ENCODE measurements at places on chromosomes 1 and 21. TPM values are rescaled to one million over a fixed set of nuclear protein-coding genes. Genes with fewer than 3 reads are reported as not detected.

Gene HSD11B1
- not detected for polyA plus RNA-seq

Gene S100A10
- 76.8 TPM for polyA plus RNA-seq

DNA sequence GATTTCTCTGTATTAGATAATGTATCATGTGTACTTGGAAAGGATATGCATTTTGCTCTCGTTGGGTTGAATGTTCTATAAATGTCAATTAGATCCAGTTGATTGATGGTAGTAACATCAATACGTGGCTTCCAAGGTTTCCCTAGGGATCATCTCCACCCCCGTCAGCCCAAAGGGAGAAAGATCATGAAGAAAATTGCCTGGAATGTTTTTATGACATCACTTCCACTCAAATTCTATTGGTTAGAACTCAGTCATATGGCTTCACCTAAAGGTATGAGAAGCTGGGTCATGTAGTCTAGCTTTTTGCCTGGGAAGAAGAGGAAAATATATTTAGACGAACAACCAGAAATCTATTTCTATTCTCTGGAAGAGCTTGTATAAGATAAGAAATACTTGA is at the start of gene C1orf185:
TSS of gene C1orf185 (plus strand) at position 253 of the 400 bp plus-strand sequence. CDS start at position 259, 6 bp downstream.
- no peak within 1 kb of the TSS for H3K27ac ChIP-seq
- H3K27me3 ChIP-seq: no peaks in the 10 kb centered on the region
- no peaks in the 10 kb centered on the region for H3K36me3 ChIP-seq
- H3K4me3 ChIP-seq: no peak within 1 kb of the TSS
- no peak for DNase-seq

GRCh38 chr1:61058483-61059245 is 23.7 kb upstream of the NFIA start:
- peaks cover 4% of the 10 kb centered on the region for H3K4me1 ChIP-seq
- no peaks in the 10 kb centered on the region for H3K36me3 ChIP-seq
- no peak for DNase-seq
- H3K27me3 ChIP-seq: no peaks in the 10 kb centered on the region

- no peak for DNase-seq
- no peaks in the 10 kb centered on the region for H3K27me3 ChIP-seq
- no peak overlapping the region for H3K4me3 ChIP-seq
- no peak overlapping the region for H3K27ac ChIP-seq
Measured at GRCh38 chr1:172455451-172455850, 11.6 kb upstream of the PIGC start.

GRCh38 chr1:92623187-92623778 is 136.6 kb upstream of the GFI1 start:
- H3K4me3 ChIP-seq: no peak overlapping the region
- no peaks in the 10 kb centered on the region for H3K27me3 ChIP-seq
- H3K4me1 ChIP-seq: no peaks in the 10 kb centered on the region
- no peak overlapping the region for H3K27ac ChIP-seq
- DNase-seq: peak; percentile 28

- H3K4me1 ChIP-seq: no peaks in the 10 kb centered on the region
- no peak for DNase-seq
- no peak overlapping the region for H3K27ac ChIP-seq
- H3K36me3 ChIP-seq: no peaks in the 10 kb centered on the region
Measured at GRCh38 chr1:7579831-7580804, 191.0 kb upstream of the VAMP3 start.

- no peaks in the 10 kb centered on the region for H3K27me3 ChIP-seq
- no peaks in the 10 kb centered on the region for H3K4me1 ChIP-seq
- H3K4me3 ChIP-seq: no peak overlapping the region
- no peak overlapping the region for H3K27ac ChIP-seq
Measured at GRCh38 chr1:221182791-221183533, 303.7 kb downstream of the HLX start.

DNA sequence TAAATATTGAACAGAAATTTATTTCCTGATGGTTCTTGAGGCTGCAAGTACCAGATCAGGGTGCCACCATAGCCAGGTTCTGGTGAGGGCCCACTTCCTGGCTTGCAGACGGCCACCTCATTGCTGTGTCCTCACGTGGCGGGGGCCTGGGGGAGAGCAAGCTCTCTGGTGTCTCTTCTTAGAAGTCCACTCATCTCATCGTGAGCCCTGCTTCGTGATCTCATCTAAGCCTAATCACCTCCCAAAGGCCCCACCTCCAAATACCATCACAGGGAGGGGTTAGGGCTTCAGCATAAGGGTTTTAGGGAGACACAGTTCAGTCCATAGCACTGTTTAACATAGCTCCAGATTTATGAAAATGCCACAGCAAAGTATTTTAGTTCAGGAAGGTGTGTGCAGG is 119.7 kb downstream of the PRDM2 start:
- H3K4me1 ChIP-seq: no peaks in the 10 kb centered on the region
- DNase-seq: no peak
- no peak overlapping the region for H3K27ac ChIP-seq
- H3K27me3 ChIP-seq: no peaks in the 10 kb centered on the region

- H3K4me1 ChIP-seq: no peaks in the 10 kb centered on the region
- H3K4me3 ChIP-seq: no peak overlapping the region
- H3K36me3 ChIP-seq: no peaks in the 10 kb centered on the region
- no peak overlapping the region for H3K27ac ChIP-seq
- no peak for DNase-seq
Measured at GRCh38 chr1:232921381-232921780, 29.0 kb upstream of the NTPCR start.

DNA sequence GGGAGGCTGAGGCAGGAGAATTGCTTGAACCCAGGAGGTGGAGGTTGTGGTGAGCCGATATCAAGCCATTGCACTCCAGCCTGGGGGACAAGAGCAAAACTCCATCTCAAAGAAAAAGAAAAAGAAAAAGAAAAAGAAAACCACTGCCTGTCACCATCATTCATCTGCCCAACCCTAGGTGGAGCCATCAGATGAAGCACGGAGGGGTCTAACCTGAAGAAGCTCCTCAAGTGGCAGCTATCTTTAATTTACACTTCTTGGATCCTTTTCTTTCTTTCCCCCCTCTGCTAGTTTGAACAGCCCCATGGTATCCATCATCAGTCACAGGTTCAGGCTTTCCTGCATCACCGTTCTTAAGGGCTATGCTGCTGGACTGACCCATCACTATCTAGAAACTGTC is 57.0 kb downstream of the PLEKHA6 start:
- H3K36me3 ChIP-seq: no peaks in the 10 kb centered on the region
- DNase-seq: no peak
- no peak overlapping the region for H3K4me3 ChIP-seq
- no peaks in the 10 kb centered on the region for H3K27me3 ChIP-seq

- no peaks in the 10 kb centered on the region for H3K36me3 ChIP-seq
- peaks cover 1% of the 10 kb centered on the region for H3K27me3 ChIP-seq
- H3K27ac ChIP-seq: no peak overlapping the region
- H3K4me1 ChIP-seq: no peaks in the 10 kb centered on the region
- no peak overlapping the region for H3K4me3 ChIP-seq
Measured at GRCh38 chr21:14263879-14264278, 47.9 kb downstream of the RBM11 start.

- no peak overlapping the region for H3K4me3 ChIP-seq
- no peak for DNase-seq
- H3K27me3 ChIP-seq: no peaks in the 10 kb centered on the region
- peaks cover 6% of the 10 kb centered on the region for H3K4me1 ChIP-seq
- H3K36me3 ChIP-seq: no peaks in the 10 kb centered on the region
- H3K27ac ChIP-seq: no peak overlapping the region
Measured at GRCh38 chr21:35197191-35197590, 148.1 kb upstream of the RUNX1 start.

DNA sequence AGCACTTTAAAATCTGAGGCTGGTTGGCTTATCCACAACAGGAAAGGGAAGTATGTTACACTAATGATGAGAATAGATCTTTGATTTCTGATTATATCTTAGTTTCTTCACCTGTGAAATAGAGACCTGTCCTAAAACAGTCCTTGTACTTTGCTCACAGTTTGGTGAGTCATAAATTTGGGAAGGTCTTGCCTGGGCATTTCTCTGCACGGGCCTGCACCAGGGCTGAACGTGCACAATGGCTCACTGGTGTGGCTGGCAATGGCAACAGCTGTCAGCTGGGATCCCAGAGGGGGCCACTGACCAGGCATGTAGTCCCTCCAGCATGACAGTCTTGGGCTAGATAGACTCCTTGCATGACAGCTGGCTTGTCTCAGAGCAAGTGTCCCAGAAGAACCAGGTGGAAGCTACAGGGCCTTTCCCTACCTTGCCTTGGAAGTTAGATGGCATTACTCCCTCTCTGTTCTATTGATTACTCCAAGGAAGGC is 367.4 kb downstream of the DISC1 start:
- DNase-seq: no peak
- no peaks in the 10 kb centered on the region for H3K36me3 ChIP-seq
- H3K27me3 ChIP-seq: no peaks in the 10 kb centered on the region
- no peak overlapping the region for H3K27ac ChIP-seq

DNA sequence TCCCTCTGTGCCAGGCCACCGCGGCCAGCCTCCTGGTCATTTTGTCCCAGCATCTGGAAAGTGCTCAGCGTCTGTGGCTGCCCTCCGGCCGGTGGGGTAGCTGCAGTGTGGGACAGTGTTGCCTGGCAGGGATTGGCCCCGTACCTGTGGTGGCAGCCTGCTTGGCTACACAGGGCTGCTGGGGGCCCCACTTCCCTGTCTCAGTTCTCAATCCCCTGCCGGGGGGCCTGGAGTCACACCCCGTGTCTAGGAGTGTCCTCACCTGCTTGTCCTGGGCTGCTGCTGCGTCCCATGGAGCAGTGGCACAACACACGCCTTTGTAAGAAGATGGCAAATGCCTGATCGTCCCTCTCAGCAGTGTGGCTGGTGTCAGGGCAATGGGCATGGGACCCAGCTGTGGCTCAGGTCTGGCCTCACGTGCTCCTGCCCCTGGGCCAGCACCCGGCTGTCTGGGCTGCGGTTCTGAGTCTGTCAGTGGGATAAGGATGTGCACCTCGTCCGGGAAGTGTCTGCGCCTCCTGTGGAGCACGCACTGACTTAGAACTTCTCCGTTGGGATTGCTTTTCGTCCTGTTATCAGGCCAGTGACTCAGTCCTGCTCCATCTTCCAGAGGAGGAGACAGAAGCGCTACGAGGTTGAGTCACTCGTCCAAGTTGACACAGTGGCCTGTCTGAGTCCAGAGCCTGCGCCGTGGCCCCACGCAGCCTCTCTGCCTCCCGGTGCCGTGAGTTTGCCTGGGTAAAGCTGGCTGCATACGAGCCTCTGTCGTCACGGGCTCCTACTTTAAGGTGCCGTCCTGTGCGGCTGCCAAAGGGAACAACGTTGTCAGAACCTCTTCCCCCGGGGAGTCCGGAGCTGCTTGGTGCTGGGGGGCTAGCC is 41.0 kb downstream of the CRYAA start:
- no peaks in the 10 kb centered on the region for H3K27me3 ChIP-seq
- H3K4me3 ChIP-seq: no peak overlapping the region
- no peak overlapping the region for H3K27ac ChIP-seq
- no peaks in the 10 kb centered on the region for H3K36me3 ChIP-seq
- H3K4me1 ChIP-seq: no peaks in the 10 kb centered on the region
- no peak for DNase-seq

GRCh38 chr1:91819038-91819788 is 66.7 kb downstream of the TGFBR3 start:
- H3K4me1 ChIP-seq: peaks cover 13% of the 10 kb centered on the region
- no peaks in the 10 kb centered on the region for H3K36me3 ChIP-seq
- no peak overlapping the region for H3K4me3 ChIP-seq
- H3K27me3 ChIP-seq: no peaks in the 10 kb centered on the region
- peak; percentile 55 for DNase-seq

DNA sequence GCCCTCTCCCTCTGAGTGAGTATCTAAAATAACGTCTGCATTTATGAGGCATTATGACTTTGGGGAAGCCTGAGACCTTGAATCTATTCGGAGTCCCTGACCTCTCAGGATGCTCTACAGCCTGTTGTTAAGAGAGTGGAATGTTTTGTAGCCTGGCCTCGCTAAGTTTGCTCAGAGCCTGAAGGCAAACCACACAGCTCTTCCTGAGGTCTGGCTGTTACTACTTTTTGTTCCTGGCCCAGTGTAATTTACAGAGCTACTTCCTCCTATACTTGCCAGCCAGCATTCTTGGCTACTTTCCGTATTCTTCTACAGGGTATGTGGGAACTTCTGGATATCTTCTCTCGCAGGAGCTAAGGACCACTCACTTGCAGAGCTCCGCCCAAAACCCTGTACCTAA is 3.6 kb upstream of the ZMYM4 start:
- no peaks in the 10 kb centered on the region for H3K36me3 ChIP-seq
- no peak overlapping the region for H3K4me3 ChIP-seq
- DNase-seq: peak; percentile 64
- no peak overlapping the region for H3K27ac ChIP-seq

DNA sequence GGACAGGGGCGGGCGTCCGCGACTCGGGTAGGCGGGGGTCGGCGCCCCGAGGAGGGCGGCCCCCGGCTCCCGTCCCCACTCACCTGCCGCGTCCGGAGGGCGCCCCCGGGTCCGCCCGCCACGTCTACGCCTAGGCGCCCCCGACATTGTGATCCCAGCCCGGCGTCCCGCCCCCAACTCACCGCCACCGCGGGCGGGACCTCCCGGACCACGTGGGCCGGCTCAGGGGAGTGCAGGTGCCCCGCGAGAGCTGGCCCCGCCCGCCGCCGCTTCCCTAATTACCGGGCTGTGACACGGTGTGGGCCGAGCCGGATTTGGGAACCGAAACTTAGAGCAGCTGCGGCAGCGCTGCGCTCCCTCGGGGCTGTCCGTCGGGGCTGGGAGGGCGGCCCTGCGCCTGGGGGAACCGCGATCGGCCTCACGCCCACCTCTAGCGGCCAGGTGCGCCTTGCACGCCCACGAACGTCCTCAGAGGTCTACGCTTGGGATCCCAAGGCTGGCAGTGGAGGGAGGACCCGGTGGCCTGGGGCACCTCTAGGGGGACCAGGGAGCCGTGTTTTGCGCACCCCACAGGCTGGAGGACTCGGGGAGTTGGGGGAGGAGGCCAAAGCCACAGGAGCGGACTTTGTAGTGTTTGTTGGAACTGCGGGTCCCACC is 521 bp upstream of the NADK start:
- no peak overlapping the region for H3K27ac ChIP-seq
- H3K36me3 ChIP-seq: no peaks in the 10 kb centered on the region
- H3K4me3 ChIP-seq: no peak overlapping the region
- DNase-seq: no peak

All from endothelial cell of umbilical vein (primary cell).